ENCODE measurements at places on chromosomes 4 and X.

GRCh38 chr4:55442541-55442940 lies 46.8 kb downstream of the TMEM165 start:
- DNase-seq, result no peak

- no peak for DNase-seq
Observed at GRCh38 chr4:86891762-86892635, at the start of gene C4orf36. Gene C4orf36, minus strand, starts transcription at chr4:86892422. Its CDS starts 902 bp downstream, at chr4:86891520.

GRCh38 chr4:127081041-127081440 lies 551.7 kb upstream of the INTU start:
- DNase-seq, result no peak

DNA sequence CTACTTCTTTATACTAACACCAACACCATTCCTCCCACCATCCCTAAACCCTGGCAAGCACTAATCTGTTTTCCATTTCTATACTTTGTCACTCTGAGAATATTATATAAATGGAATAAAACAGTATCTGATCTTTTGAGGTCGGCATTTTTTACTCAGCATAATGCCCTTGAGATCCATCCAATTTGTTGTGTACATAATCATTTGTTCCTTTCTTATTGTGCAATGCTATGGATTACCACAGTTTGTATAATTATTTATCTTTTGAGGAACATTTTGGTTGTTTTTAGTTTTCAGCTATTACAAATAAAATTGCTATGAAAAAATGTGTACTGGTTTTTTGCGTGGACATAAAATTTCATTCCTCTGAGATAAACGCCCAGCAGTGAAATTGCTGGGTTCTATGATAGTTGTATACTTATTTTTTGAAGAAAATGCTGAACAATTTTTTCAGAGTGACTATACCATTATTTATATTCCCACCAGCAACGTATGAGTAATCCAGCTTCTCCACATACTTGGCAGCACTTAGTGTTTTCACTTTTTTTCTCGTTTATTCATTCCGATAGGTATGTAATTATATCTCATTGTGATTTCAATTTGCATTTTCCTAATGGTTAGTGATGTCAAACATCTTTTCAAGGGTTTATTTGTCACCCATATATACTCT lies 154.3 kb upstream of the DCAF8L1 start:
- no peak for DNase-seq

- no peak for DNase-seq
Observed at GRCh38 chr4:2929469-2929868, 33.7 kb downstream of the NOP14 start.

GRCh38 chr4:100649417-100649816 lies 131.6 kb upstream of the EMCN start:
- DNase-seq, result no peak

GRCh38 chr4:173161311-173161710 lies 7.3 kb upstream of the GALNT7 start:
- no peak for DNase-seq

GRCh38 chrX:131816551-131817136 lies 206.5 kb upstream of the STK26 start:
- peak; percentile 30 for DNase-seq

GRCh38 chr4:111678479-111678878 lies 466.8 kb upstream of the FAM241A start:
- no peak for DNase-seq

DNA sequence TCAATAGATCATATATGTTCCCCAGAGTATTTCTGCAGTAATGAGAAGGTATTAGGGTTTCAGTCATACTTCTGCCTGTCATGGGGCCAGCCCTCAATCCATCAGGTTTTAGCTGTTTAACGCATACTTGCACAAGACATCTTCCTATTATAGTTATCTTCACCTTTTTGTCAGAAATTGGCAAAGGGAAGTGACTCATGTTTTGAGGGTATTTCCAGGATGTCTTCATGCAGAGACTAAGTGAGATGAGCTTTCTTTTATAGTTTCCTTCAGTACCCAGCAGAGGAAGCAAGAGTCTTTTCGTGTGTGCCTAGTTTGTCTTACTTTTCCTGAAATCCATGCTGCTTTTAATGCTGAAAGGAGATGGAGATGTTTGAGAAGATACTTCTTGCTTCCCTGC lies 9.5 kb downstream of the CSTF2 start:
- DNase-seq, result no peak

GRCh38 chrX:51406688-51407519 lies 74.3 kb downstream of the NUDT10 start:
- DNase-seq, result no peak

DNA sequence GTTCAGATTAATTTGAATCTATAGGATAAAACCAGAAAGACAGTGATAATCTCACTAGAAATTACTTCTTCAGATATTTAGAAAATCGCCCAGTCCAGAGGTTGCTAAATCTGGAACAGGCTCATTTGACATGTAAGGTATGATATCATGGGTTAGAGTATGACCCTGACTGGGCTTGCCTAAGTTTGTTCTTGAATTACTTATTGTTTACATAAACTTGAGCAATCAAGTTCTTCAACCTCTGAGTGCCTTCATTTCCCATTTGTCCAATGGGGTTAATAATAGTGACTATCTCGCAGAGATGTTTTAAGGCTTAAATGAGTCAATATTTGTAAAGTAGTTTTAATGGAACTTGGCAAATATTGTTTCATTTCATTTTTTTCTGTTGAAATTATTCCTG lies 1947.6 kb upstream of the IGFBP7 start:
- DNase-seq, result no peak

DNA sequence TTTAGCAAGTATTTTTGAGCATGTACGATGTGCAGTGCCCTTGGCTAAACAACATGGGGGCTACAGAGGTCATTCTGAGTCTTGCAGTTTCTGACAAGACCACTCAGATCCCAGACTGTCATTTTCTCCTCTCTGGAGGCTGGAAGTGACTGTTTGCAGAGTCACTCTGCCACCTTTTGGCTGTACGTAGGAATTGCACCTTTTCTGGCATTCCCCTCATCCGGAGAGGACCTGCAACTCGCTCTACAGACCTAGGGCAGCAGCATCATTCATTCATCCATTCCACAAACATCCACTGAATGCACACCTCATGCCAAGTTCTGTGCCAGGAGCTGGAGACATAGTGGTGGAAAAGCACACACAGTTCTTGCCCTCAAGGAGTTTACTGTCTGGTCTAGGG lies 160.4 kb upstream of the GPR101 start:
- DNase-seq, result no peak

DNA sequence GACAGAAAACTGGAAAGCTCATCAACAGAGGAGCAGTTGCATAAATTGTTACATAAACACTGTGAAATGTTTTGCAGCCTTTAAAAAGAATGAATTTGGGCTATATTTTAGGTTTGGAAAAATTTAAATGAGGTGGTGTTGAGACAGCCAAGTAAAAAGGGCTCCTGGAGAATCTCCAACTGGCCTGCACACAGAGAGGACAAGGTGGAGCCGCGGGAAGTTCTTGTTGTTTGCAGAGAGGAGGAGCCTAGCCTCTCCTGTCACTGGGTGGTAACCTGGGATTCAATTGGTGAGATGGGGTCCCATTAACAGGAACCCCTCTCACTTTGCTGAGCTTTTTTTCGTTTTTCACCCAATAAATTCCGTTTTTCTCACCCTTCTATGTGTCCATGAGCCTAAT lies 13.4 kb downstream of the GIMD1 start:
- DNase-seq, result no peak

GRCh38 chr4:73142995-73143547 lies 73.6 kb upstream of the COX18 start:
- no peak for DNase-seq

DNA sequence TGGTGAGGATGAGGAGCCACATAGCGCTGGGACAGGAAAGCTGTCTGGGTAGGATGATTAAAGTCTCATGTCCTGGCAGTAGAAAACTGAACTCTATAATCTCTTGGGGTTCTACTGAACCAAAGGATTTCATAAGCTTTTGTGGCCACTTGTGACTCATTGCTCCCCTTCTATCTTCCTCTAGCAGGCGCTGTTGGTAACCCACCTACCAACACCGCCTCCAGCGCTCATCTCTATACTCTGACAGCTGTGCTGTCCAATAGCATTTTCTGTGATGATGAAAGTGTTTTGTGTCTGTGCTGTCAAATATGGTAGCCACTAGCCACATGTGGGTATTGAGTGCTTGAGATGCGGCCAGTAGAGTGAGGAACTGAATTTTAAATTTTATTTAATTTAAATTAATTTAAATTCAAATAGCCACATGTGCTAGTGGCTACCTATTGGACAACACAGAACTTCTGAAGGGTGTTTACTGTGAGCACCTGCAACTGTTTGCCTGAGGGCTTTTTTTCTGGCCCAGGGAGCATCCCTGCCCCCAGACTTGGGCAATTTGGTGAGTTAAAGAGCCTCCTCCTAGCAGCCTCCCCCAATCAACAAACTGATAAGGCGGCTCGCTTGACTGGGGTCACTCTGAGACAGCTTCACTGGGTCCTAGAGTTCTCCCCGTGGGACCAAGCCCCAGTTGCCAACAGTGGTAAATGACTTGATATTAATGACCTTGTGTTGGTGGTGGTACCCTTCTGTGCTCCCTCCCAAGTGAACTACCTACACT lies 169.2 kb upstream of the ATP6AP2 start:
- no peak for DNase-seq

- DNase-seq, result no peak
Observed at GRCh38 chr4:100489305-100489704, 28.5 kb downstream of the EMCN start.

DNA sequence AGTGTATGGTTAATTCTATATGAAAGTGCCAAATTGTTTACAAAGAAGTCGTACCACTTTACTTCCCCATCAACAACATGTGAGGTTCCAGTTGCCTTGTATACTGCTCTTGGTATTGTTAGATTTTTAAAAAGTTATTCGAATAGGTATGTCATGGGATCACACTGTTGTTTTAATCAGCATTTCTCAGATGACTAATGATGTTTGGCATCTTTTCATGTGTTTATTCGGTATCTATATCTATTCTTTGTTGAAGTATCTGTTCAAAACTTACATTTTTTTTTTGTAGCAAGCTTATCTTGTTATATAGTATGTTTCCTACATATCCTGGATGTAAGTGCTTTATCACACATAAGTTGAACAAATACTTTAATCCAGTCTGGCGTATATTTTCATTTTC lies 99.4 kb upstream of the MAB21L2 start:
- DNase-seq, result no peak

DNA sequence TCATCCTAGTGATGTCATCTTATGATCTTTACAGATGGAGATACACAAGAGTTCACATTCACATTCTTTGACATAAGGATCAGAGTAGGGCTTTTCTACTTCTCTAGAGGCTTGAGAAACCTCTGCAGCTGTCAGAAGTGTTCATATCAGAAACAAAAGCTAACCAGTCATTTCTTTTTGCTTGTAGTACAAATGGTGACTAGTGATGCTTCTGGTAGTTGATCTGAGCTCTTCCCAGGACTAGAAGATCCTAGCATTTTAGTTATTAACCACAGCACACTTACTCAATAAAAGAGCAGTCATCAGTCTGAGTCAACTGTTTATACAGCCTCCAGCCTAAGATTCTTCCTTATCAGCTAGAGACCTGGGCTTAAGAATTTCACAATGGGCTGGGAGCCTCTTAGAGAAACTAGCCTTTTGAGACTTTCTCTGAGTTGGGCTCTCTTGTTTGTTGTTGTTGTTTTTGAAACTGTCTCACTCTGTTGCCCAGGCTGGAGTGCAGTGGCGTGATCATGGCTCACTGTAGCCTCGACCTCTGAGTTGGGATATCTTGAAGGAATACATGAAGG lies 84.1 kb downstream of the TMEM164 start:
- DNase-seq, result no peak

DNA sequence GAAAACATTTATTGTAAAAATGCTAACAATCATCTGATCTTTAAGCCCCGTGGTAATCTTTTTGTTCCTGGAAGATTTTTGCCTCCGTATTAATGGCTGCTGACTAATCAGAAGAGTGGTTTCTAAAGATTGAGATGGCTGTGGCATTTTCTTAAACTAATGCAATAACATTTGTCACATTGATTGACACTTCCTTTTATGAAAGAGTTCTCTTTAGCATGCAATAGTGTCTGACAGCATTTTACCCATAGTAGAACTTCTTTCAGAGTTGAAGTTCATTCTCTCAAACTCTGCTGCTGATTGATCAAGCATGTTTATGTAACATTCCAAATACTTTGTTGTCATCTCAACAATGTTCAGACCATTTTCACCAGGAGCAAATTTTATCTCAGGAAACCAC lies 26.8 kb upstream of the UGT2B4 start:
- no peak for DNase-seq

DNA sequence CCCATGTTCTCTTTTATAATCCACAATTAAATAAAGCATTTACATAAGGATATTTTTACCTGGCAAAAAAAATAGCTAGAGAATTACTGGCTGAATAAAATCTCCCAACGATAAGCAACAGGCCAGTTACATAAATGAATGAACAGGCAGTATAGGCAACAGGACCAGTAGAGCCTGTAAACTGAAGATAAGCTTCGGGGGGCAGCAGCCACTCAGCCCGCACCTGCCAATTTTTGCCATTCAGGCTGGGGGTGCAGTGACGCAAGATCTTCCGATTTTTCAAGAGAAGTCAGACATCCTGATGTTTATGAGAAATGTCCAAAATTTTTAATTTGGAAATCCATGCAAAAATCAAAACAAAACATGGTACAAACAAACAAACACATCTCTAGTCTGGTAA lies 49.0 kb upstream of the CDKN2AIP start:
- DNase-seq, result no peak

DNA sequence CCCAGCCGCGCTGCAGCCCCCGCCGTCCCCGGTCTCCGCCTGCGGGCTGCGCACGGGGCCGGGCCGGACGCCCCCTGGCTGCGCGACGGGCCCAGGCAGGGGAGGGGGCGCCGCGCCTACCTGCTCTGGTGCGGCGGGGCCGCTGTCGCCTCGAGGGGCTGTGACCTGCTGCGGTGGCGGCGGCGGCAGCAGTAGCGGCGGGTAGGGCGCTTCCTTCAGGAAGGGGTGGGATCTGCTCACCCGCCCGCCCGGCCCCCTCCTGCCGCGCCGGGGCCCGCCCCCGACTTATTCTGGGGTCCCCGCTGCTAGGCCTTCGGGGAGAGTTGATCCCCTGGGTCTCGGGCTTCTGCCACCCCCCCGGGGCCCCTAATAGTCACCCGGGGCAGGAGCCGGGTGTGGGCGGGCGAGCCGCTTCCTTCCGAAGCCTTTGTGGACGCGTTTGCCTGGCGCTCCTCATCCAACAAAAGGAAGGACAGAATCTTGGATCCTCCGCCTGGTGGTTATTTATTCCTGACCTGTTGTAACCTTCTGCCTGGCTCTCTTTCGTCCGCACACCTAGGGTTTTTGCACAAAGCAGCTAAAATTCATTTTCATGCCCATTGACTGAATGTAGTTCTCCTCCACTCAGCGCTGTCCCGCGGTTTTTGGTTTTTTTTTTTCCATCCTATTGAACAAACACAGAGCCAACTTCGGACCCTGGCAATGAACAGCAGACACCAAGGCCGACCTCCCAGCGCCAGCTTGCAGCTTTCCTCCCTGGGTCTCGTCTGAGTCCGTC lies at the start of gene TMEM150C:
Gene TMEM150C, minus strand, starts transcription at position 203 of the 778 bp plus-strand sequence. CDS start 57,331 bp downstream, outside the sequence.
- DNase-seq, result no peak

DNA sequence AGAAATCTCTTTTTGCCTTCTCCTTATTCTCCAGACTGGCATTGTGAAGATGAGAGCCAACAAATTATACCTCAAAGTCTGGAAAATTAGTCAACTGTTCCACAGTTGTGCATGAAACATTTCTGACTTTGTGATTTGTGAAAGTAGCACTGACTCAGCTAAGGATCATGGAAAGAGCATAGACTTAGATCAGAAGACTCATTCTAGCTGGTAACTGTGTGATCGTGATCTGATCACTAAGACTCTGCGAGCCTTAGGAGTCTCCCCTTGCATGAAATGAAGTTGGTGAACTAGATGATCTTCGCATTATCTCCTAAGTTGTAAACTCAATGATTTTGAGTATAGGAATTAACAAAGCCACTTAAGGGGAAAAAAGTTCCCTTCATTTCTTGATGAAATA lies 668.1 kb downstream of the RPA4 start:
- DNase-seq, result no peak

- DNase-seq, result no peak
Observed at GRCh38 chrX:100478714-100479306, 68.7 kb upstream of the PCDH19 start.

All from stimulated activated CD8-positive, alpha-beta memory T cell treated with anti-CD3 and anti-CD28 coated beads, Interleukin-15, amount 100 ng/mL, for 1 hour (primary cell).